ENCODE measurements at places on chromosomes 7 and 10.
A peak's percentile ranks its signal among the peaks of the same experiment; 100 is the strongest.

DNA sequence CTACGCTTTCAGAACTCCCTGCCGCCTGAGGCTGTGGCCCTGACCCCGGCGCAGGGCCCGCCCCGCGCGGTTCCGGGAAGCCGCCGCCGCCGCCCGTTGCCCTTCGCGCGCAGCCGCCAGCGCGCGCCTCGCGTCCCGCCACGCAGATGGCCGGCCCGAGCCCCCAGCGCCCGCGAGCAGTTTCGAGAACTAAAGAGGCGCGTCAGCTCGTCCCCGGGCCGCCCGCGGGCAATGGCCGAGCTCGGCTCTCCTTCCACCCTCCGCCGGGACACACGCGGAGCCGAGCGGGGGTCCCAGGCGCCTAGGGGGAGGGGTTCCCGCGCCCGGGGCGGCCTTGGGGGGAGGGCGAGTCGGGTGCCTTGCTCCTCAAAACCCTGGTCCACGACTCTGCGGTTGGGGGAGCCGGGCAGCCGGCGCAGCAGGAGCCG is 1.8 kb downstream of the HNRNPF start:
- no peak for DNase-seq

- no peak for DNase-seq
Observed at GRCh38 chr7:123003539-123004126, 8.1 kb upstream of the TAS2R16 start.

- DNase-seq, result no peak
Observed at GRCh38 chr7:36387435-36388231, 2.0 kb upstream of the ANLN start.

- DNase-seq, result no peak
Observed at GRCh38 chr10:108673741-108674140, 1249.6 kb downstream of the XPNPEP1 start.

GRCh38 chr10:66394342-66395063 is 531.3 kb upstream of the LRRTM3 start:
- no peak for DNase-seq

GRCh38 chr10:56881218-56881617 is 520.2 kb upstream of the ZWINT start:
- DNase-seq, result no peak

DNA sequence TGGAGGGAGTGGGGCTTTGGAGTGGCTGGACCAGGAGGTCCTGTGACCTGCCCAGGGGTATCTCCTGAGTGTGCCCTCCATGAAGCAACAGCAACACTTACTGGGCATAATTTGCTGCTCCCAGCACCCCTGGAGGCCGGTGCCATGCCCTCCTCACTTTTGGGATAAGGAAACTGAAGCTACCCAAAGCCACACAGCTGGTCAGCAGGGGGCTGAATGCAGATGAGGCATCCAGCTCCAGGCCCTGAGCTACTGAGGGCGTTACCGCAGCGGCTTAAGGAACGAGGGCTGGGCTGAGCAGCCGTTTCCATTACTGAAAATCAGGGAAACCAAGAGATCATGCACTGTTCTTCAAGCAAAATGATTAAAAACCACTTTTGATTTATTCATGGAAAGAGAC is 408.9 kb downstream of the GLRX3 start:
- no peak for DNase-seq

GRCh38 chr10:64115908-64116643 is 594.9 kb downstream of the REEP3 start:
- no peak for DNase-seq

- no peak for DNase-seq
Observed at GRCh38 chr7:108037140-108037539, 34.2 kb upstream of the LAMB1 start.

- DNase-seq, result peak; percentile 41
Observed at GRCh38 chr7:125927556-125927955, 997.9 kb upstream of the POT1 start.

- no peak for DNase-seq
Observed at GRCh38 chr10:19256331-19256730, 207.7 kb downstream of the MALRD1 start.

DNA sequence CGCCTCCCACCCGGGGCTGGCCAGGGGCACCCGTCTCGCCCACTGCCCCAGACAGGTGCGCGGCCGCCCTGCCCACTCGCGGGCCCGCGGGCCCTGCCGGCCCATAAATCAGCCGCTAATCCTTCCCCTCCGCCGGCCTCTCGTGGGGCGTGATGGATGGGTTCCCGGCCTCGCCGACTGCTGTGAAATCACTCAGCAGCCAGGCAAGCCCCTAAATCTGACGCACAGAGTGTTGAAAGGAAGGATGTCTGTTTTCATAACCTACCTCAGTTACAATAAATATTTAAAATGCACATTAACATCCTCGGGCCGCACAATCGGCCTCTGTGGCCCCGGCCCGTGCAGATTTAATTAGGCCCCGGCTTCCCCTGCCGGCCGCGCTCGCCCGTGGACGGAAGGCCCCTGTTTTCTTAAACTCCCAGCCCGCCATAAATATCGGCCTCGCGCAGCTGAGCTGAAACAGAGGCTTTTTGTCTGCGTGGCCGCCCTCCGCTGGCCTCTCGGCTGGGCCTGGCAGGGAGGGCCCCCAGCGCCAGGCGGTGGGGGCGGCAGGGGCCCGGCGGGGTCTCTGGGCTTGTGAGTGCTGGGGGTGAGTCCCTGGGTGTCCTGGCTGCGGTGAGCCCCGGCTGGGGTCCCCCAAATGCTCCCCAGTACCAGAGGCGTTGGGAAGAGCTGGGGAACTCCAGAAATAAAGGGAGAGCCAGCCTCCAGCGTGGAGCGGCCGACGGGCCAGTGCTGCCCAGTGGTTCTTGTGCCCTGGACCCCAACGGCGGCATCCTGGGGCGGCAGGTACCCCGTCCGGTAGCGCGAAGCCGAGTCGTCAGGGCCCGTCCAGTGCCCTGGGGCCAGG is 90.7 kb downstream of the UNCX start:
- no peak for DNase-seq

DNA sequence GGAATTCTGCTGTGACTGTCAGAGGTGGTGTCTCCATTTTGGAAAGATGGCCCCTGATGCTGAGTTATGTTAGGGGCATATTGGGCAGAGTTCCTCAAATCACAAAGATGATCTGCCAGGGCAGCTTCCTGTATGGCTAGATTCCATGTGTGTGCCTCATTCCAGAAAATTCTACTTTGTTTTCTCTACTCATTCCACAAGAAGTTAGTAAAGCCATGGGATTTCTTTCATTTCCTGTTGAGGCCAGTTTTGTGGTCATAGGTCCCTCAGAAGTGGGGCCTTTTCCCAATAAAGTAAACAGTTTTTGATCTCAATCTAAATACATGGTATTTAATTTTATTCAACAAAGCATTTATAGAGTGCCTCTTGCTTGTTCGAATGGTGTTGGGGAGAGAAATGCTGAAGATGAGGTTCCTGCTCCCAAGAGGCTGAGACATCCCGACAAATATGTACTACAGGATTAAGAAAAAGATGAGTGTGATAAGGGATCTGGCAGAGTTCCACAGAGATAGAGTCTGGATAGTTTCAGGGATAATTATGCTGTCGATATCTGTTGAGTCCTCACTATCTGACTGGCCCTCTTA is 33.0 kb downstream of the MINDY4 start:
- no peak for DNase-seq

DNA sequence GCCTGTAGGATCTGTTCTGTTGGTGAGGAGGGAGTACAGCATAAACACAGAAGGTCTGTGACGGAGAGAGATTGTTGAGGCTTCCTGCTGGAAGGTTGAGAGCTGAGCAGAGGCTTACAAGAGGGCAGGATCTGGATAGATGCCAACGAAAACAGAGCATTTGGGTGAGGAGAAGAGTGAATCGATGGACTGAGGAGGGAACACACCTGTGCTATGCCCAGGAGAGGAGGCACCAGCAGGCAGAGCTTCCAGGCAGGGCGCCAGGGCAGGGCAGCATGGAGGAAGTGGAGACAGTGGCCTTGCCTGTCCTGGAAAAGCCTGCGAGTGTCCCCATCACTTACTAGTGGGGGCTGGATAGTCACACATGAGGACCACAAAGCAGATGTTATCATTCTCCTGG is 282.9 kb downstream of the PAXIP1 start:
- DNase-seq, result no peak
